ENCODE measurements at places on chromosomes 3 and 15.

GRCh38 chr3:82815417-82816058 is 1054.1 kb upstream of the GBE1 start:
- DNase-seq, result no peak

- no peak for DNase-seq
Measured at GRCh38 chr15:74960995-74961588, 4.5 kb upstream of the RPP25 start.

DNA sequence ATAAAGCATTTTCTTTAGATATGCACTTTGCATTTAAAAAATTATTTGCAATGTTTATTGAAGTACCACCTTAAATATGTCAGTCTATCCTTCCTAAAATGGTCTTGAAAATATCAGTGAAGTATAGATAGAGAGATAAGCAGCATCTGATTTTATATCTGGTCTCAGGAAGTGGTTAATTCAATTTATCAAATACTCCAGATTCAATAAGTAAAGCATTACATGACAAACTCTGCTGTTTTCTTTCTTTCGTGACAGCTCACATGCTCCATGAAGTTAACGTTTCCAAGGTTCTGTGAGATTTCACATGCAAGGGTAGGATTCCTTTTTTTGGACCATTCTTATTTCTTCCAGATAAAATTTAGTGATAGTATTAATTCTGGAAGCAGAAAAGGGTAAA is 775.4 kb upstream of the ROBO1 start:
- no peak for DNase-seq

DNA sequence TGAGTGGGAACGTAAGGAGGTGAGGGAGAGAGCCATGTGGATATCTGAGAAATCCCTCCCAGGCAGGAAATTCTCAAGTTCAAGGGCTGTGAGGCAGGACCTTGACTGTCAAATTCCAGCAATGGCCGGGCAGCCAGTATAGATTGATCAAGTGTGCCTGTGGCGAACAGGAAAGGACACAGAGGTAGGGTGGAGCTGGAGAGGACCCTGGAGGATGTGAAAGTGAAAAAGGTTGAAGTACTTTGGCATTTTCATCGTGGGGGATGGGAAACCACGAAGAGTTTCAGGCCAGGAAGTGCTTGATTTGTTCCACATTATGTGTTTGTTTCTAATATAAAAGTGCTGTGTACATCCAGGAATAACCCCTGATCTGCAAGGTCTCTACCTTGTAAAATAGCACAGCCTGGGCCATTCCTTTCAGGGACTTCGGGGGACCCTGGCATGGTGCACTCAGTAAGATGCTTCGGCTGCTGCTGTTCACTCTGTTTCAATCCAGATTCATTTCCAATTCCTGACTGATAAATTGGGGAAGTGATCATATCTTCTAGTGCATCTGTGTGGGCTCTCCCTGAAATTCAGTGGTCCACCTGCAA is 156.6 kb downstream of the MCTP2 start:
- no peak for DNase-seq

GRCh38 chr3:106619-107018 is 89.9 kb upstream of the CHL1 start:
- DNase-seq, result no peak

DNA sequence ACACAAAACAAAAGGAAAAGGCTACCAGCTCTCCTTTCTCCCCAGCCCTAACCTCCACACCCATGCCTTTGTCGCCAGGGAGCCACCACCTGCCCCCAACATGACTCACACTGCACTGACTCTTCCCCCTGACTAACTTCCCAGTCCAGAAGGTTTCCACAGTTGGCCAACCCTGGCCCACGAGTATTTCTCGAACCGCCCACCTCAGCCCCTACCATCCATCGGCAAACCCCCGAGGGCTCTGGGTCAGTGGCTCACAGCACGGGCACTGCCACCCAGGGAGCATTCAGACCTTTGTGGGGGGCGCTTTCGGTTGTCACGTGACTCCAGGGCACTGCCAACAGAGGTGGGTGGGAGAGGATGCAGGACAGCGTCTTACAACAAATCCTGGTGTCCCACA is 152.3 kb downstream of the LRRC28 start:
- DNase-seq, result no peak

- no peak for DNase-seq
Measured at GRCh38 chr15:57732526-57733331, 26.2 kb downstream of the POLR2M start.

DNA sequence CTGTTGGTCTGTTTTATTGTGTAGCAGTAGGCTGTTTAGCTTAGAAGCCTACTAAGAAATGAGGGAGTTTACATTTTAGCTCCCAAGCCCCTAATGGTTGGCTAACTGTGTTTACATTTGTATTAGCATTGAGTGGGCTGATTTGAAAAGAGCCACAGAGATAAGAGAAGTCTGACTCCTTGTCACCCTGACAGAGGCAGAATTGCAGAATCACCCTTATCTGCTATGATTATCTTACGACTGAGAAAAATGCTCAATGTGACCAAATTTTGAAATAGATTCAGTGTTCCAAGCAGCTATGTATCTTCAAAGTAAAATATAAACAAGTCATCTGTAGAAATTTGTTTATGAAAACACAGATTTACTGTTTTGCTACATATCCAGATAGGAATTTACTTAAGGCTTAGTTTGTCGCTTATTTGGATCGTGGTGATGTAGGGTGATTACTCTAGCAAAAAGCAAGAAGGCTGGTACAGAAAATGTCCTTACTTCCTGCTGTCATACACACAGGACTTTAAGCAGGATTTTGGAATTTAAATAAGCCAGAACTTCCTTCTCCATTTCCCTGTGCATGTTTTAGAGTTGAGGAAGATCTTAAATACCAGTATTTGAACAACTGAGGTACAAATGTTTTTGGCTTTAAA is 19.0 kb downstream of the SEMA6D start:
- DNase-seq, result no peak

DNA sequence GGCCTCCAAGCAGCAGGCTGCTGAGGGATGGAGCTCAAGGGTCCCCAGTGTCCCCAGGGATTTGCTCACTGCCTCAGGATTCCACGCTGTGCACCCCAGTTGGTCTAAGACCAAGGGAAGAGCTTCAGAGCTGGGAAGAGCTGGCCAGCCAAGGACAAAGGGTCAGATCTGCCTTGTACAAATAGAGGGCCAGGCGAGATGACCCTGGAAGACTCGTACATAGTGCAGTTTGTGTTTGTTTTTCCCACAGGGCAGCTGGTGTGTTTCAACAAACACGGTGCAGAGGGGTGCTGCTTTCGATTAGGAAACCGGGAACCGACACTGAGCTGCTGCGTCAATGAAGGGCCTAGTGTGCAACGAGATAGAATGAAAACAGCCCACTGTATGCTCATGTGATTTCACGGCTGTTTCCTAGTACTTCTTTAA is 56.1 kb upstream of the TRPM1 start:
- DNase-seq, result no peak

DNA sequence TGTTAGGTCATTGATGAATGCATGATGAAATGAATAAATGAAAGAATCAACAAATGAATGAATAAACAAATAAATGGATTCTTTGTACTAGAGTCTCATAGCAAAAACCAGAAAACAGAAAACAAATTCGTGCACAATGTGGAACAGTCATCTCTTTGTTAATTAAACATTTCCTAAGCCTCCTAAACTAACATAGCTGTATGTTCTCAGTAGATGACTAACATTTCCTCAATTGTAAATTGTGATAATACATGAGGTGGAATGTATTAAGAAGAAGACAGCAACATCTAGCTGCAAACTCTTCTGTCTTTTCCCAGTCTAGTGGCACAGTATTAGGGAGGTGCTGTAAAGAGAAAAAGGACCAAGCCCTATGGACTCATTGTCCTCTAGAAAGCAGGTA is 1021.0 kb downstream of the MCTP2 start:
- no peak for DNase-seq

DNA sequence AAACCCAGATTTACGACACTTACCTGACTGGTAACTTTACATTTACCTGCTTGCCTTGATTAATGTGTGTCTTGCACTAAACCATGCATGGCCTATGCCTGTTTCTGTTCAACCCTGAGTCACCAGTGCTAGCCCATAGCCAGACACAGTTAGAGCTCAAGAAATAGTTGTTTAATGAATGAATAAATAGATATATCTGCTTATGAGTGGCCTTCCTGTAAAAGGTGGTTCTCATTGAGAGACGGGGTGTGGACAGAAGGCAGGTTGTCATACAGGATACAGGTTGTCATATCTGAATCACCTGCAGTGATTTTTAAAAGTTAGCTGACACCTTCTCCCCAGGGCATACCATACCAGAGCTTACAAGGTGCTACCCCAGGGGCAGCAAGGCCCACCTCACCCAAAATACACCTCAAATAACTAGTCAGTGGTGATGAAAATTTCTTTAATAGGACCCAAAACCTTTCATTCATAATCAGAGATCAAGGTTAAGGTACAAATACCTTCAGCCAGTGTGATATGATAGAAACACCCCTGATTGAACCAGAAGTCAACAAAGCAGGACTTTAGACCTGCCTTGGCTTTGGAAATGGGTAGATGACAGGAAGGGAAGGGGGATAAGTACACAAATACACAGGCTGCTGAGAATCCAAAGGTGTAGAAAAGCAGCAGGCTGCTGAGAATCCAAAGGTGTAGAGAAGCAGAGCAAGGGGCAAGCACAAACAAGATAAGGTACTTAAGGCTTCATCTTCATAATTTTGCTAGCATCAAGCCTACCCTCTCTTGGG is 45.4 kb upstream of the TSC22D2 start:
- no peak for DNase-seq

DNA sequence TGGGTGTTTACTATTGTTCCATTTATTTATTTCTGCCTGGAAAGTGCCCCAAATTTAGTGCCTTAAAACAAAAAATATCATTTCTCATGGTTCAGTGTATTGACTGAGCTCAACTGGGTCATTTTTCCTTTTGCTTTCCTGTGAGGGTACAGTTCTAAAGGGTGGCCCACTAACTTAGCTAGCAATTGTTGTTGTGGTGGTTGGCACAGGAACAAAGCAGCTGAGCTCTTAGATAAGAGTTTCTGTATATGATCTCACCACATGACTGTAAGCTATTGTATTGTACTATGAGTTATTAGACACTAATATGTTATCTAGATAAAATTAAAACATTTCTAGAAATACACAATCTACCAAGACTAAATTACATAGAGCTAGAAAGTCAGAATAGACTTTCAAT is 1283.7 kb downstream of the OTOL1 start:
- no peak for DNase-seq

DNA sequence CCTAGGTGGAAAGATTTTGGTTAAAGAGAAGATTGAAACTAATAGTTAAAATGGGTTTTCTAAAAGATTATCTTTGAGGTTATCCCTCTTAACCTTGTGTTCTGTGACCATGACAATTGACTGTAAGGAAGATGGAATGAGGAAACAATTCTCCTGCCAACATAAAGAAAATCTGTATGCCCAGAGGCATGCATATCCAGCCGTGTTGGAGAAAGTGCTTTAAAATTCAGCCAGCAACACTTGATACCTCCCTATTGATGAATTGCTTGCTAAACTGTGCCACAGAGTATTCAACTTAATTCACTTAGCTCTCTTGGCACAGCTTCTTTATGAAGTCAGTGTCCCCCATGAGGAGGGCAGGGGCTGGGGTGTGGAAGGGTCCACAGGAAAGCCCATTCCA is 203.5 kb downstream of the UBE2E2 start:
- no peak for DNase-seq

DNA sequence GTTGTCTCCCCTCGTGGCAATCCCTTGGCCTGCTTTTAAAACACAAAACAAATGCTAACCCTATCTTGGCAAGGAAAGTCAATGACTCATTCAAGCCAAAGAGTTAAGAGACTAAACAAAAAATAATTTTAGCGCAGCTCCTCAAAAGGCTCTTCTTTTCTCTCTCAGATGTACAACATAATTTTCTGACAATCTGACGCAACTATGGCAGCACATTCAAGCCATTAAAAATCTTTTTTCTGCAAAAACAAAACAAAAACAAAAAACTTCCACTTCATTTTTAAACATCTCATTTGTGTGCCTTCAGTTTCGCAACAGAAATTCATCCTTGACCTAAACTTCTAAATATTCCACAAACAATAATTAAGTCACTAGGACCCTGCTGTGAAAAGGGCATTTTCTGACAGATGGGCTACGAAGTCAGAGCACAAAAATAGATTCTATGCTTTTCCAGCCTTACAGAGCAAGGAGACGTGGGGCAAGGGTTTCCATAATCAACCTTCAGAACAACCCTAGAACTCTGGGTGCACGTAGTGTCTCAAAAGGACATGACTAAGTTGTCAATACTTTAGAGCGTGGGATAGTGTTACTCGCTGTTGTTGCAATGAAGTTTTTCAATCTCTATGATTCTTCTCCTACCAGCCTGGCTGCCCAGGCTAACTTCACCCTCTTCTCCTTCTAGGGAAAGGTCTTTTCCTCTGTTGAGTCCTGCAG is 84.3 kb downstream of the MB21D2 start:
- no peak for DNase-seq

GRCh38 chr3:38141952-38142273 is 3.5 kb downstream of the MYD88 start:
- DNase-seq, result no peak

DNA sequence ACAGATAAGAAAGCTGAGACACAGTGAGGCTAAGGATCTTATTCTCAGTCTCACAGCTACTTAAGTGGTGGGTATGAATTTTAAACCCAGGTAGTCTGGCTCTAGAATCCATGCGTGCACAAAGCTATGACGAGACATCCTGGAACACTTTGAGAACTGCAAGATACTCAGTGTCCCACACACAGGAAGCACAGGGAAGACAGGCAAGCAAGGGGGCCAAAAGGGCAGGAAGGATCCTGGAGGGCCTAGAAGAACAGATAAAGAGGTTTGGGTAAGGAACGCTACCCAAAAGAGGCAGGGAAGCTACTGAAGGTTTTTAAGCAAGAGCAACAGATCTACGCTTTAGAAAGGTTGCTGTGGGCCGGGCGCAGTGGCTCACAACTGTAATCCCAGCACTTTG is 99.1 kb upstream of the HES1 start:
- DNase-seq, result no peak

DNA sequence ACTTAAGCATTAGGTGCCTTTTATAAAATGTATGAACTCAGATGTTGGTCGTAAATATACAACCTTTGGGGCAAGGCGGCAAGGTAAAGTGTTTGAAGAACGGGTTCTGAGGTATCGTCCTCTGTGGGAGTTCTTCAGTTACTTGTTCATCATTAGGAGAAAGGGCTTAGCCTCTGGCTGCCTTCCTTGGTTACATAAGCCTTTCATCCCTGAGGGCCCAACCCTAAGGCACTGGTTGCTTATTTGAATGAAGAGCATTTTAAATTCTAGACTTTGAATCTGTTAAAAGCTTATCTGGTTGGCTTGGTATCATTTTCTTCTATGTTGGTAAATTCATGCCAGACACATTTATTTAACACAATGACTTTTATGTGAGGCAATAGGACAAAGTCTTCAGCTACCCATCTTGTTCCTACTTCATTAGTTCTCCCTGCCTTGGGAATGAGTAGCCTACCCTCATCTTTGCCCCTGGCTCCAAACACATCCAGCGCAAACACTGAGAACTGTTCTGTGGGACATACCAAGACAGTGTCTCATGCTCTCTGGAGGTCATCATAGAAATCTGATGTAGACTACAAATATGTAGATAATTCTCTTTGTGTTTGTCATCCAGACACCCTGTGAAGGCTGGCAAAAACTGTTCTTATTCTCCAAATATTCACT is 12.4 kb upstream of the CCDC80 start:
- no peak for DNase-seq

GRCh38 chr3:132344666-132345280 is 27.6 kb downstream of the ACP3 start:
- no peak for DNase-seq

- no peak for DNase-seq
Measured at GRCh38 chr3:144105542-144105941, 133.9 kb downstream of the DIPK2A start.

Measured in left forelimb (tissue), 1 donor.